Left renal pelvis (tissue), 4 donors: ENCODE measurements at places on chromosomes 6 and 20.

- DNase-seq = no peak
Observed at GRCh38 chr6:17318435-17319165, 37.4 kb downstream of the RBM24 start.

GRCh38 chr6:802701-803100 is 109.8 kb upstream of the EXOC2 start:
- DNase-seq = no peak

DNA sequence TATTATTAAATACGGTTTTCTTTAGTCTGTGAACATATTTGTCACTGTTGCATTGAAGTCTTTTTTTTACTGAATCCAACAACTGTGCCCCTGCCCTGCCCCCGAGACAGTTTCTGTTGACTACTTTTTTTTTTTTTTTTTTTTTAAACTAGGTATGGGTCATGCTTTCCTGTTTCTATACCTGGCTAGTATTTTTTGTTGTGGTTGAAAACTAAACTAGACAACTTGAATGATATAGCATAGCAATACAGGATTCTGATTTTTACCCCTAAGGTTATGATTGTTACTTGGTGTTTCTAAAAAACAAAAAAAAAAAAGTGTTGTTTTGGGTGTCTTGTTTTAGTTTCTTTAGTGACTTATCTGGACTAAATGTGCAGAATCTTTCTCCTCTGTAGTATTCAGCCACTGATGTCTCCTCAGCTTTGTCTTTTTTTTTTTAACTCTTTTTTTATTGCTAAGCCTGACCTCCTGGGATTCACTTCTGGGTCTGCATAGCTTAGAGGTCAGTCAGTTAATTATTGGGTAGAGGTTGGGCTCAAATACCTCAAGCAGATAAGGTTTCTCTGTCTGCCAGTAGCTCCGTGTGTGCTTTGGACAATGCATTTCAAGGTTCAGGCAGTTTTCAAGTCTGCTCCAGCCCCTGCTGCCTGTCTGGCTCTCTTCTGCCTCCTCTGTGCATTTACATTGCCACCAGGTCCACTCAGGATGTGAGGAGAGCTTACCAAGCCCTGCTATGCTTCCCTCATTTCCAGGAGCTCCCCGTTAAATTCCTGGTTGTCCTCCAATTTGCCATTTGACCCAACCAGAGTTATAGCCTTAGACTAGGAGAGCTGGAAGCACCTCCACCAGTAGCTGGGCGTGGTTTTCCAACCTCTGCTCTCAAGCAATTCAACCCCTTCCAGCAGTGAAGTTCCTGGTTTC is 91.4 kb downstream of the SYNDIG1 start:
- DNase-seq = no peak

- DNase-seq = no peak
Observed at GRCh38 chr6:2222275-2222842, 23.0 kb downstream of the GMDS start.

- DNase-seq = no peak
Observed at GRCh38 chr20:54474046-54474445, 1.3 kb upstream of the DOK5 start.

GRCh38 chr6:160532315-160532714 is 131.8 kb downstream of the LPA start:
- DNase-seq = no peak

DNA sequence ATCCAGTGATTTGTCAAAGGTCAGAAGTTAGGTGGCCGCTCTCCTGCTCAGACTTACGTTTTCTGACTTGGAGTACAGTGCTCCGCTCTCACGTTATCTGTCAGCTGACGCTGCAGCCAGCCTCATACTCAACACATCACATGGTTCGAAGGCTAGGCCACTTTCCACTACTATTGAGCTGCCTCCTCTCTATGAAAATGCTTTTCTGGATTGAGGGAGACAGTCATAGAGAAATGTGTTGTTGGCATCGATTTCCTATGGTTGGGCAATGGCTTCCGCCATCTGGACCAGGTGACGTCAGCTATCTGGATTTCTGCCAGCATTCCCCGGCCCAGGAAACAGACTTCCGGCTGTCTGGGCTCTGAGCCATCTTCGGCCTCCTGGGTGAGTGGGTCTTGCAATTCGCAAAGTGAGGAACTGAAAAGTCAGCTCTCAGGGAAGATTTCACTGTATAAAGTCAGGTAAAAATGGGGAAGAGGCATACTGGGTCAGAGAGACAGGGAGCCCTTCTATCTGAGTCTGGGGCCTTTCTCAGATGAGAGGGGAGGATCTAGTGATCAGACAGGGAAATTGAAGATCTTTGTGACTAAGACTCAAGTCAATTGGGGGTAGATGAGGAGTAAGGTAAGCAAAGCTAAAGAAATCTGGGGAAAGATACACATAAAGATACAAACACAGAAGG is 37.5 kb upstream of the IER3 start:
- no peak for DNase-seq

- no peak for DNase-seq
Observed at GRCh38 chr6:170181338-170181690, 109.6 kb downstream of the DLL1 start.

DNA sequence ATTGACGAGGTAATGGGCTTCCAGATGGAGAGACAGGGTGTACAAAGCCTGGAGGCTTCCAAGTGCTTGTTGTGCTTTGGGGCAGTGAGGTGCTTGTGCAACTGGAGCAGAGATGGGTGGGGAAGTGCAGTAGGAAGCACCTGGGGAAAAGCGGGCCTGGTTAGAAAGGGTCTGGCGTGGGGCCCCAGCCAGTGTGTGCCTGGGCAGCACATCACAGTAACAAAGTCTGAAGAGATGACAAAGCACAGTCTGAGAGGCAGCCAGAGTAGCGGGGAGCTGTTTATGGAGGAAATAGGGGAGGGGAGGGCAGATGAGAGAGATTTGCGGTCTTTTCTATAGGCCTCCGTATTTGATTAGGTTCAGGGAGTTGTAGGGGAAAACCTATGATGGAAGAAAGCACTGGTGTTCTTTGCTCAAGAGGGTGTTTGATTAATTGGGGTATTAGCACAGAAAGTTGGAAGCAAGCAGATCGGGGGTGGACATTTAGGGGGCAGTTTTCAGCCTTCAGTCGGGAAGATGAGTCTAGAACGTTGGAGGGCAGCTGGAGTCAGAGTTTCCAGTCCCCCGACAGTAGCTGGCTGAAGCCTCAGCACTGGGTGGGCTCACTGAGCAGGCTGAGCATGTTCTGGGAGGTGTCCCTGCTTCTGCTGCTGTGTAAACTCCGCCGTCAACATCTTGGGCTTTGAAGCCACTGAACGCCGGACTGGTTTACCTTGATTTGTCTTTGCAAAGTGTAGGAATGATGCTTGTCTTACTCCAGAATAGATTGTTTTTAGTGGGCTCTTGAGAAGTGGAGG is 15.5 kb upstream of the MROH8 start:
- no peak for DNase-seq

DNA sequence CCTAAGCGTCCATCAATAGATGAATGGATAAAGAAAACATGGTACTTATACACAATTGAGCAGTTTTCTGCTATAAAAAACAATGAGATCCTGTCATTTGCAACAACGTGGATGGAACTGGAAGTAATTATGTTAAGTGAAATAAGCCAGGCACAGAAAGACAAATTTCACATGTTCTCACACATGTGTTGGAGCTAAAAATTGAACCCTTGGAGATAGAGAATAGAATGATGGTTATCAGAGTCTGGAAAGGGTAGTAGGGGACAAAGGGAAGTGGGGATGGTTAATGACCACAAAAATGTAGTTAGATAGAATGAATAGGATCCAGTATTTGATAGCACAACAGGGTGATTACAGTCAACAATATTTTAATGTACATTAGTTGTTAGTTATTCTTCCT is 1033.5 kb downstream of the HACE1 start:
- no peak for DNase-seq

DNA sequence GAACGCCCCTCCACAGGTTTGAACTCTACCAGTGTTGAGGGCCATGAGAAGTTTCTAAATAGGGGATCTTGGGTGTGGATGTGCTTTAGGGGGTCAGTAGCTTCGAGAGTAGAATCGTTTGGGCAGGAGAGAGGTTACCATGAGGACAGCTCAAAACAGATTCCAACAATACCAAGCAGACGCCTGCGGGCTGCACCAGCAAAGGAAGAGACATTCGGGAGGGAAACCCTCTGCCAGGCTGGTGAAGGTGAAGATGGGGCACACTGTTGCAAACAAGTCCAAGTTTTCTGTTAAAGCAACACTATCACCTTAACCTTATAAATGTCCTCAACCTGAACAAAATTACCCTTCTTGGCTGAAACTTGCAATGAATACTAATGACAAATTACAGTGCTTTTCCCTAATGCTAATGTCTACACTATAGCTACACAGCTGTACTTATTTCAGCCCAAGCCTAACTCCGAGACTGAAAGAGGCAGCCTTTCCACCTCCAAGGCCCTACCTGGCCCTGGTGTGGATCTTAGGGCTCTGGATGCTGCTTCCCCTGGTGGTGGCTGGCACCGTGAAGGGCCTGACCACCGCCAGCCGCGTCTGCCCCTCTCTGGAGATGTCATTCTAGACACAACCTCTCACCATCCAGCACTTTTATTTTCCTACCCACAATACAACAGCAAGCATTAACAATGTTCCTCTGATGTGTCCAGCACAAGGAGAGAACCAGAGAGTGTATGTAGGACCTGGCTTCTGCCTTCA is 80.1 kb downstream of the DLL1 start:
- no peak for DNase-seq

- DNase-seq = no peak
Observed at GRCh38 chr6:168264593-168265335, 54.8 kb downstream of the DACT2 start.

DNA sequence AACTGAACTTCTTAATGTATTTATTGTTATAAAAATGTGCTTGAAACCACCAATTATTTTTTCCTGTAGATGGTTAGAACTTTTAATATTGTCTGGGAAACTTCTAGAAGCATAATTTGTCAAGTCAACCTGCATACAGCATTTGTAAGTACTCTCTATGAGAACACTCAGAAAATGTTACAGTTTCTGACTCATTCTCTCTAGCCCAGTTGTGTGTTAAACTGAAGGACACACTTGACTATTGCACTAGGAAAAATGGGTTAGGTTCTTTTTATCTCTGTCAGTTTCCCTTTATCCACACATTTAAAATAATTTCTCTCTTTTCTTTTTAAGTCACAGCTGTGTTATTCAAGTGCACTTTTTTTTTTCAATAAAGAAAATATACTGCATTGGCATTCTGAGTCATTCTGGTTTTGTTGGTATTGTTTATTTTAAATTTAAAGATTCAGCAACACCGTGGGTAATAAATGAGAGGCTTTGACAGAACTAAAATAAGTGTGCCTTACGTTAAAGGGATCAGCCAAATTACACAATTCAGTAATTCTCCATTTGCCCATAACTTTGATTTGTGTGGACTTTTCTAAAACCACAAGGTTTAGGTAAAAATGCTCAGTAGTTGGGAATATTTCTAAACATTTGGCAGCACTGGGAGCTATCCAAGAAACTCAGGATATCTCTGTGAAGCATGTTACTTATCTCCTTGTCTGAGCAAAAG is 50.7 kb downstream of the OPN5 start:
- DNase-seq = no peak

- no peak for DNase-seq
Observed at GRCh38 chr6:127497410-127497809, 21.7 kb downstream of the MTCL3 start.

DNA sequence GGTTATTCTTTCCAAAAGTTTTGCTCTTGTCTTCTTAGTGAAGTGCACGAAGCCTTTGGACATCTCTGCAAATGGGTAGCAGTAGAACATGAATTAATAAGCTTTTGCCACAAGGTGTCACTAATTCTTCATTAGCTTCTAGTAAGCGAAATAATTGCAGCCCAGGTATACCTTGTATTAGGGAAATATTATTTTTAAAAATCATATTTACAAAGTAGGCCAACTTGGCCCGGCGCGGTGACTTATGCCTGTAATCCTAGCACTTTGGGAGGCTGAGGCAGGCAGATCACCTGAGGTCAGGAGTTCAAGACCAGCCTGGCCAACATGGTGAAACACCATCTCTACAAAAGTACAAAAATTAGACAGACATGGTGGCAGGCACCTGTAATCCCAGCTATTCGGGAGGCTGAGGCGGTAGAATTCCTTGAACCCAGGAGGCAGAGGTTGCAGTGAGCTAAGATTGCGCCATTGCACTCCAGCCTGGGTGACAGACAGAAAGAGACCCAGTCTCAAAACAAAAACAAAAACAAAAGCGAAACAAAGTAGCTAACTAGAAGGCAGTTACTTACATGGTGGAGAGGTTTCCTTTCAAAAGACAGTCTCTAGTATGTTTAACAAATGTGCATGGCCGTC is 8.8 kb upstream of the RSPH3 start:
- no peak for DNase-seq

- no peak for DNase-seq
Observed at GRCh38 chr20:7366189-7366588, 574.1 kb downstream of the HAO1 start.

DNA sequence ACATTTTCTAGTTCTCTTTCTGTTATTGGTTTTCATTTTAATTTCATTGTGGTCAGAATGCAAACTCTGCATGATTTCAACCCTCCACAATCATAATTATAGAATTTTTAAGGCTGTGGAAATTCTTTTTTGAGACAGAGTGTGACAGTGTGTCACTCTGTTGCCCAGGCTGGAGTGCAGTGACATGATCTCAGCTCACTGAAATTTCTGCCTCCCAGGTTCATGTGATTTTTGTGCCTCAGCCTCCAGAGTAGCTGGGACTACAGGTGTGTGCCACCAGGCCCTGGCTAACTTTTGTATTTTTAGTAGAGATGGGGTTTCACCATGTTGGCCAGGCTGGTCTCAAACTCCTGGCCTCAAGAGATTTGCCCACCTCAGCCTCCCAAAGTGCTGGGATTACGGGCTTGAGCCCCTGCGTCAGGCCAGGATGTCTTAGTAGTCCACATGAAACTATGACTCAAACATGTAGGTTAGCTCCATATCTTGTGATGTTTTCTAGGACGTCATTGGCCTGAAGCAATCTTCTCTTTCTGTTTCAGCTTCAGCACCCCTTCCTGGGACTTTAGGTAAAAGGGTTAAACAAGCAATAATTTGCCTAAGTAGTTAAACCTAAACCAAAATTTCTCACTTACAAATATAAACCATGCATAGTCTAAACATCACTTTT is 47.4 kb upstream of the SAMD3 start:
- no peak for DNase-seq

DNA sequence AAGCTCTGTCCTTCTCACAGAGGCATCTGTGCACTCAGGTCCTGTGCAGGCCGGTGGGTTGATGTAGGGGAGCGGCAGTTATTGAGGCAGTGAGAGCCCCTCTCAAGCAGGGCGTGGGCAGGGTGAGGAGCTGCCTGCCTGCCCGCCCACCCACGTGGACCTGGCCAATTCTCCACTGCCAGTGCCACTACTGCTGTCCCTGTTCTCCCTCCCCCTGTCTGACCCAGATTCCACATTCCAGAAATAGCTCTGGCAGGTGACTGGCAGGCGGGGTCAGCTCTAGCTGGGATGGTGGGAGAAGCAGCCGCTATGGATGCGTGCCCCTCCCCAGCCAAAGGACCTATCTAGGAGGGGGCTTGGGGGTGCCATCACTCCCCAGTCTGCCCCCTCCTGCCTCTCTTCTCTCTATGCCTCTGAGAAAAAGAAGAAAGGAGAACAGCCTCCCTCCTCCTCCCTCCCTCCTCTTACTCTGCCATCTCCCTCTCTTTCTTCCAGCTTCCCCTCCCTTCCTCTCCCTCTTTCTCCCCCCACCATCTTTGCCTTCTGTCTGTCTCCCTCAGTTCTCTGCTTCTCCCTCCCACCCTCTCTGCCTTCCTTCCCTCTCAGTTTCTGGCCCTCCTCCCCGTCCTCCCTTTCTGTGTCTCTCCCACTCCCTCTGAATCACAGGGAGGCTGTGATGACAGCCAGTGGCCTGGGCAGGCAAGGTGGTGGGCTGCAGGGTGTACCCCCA is 86.5 kb upstream of the MYL9 start:
- DNase-seq = no peak

GRCh38 chr6:35161266-35161665 is 20.1 kb upstream of the TCP11 start:
- DNase-seq = no peak
